NT2/D1 (cell line): ENCODE measurements at places on chromosomes 13 and 19.
A peak's percentile ranks its signal among the peaks of the same experiment; 100 is the strongest.

GRCh38 chr19:40191836-40192646 is 815 bp downstream of the MAP3K10 start:
- no peak for DNase-seq

- DNase-seq, result no peak
Measured at GRCh38 chr13:99009987-99010551, 32.2 kb upstream of the DOCK9 start.

- no peak for DNase-seq
Measured at GRCh38 chr19:33441277-33441699, 67.8 kb downstream of the CEBPG start.

DNA sequence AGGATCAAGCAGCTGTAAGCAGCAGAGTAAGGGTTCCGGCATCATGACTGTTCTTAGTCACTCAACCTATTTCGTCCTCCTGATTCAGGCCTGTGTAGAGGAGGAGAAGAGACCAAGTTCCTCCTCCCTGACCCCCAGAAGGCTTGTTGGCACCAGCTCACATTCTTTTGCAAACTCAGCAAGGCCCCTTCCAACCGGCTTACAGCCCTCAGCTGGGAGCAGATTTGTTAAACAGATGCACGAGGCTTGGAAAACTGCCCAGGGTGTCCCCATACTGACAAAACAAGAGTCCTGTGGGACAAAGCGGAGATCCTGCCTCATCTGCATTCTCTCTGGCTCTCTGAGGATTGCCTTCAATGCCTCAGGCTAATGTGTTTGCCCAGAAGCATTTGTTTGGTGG is 113.2 kb upstream of the SOX21 start:
- peak; percentile 97 for DNase-seq

GRCh38 chr13:39047560-39047959 is 9.3 kb downstream of the NHLRC3 start:
- no peak for DNase-seq

DNA sequence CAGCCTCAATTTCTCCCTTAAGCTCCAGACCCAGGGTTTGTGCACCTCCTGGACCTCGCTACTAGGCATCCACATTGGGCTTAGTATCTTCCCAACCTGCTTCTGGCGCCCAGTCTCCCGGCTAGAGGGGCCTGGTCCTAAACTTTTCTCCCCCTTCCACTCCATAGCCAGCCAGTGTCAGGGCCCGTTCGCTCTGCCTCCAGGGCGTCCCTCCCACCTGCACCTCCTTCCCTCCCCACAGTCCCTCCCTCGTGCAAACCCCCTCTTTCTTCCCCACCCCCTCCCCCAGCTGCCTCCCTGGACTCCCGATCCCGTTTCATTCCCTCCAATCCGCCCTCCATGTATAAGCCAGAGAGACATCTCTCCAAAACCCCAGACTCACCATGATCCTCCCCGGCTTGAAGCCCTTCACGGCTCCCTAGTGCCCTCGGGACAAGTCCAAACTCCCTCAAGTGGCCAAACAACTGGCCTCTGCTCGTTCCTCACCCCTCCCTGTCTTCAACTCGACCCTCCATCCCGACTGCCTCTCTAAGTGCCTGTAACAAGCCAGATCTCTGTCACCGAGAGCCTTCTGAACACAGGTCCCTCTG is 997 bp upstream of the SAMD4B start:
- DNase-seq, result peak; percentile 22

DNA sequence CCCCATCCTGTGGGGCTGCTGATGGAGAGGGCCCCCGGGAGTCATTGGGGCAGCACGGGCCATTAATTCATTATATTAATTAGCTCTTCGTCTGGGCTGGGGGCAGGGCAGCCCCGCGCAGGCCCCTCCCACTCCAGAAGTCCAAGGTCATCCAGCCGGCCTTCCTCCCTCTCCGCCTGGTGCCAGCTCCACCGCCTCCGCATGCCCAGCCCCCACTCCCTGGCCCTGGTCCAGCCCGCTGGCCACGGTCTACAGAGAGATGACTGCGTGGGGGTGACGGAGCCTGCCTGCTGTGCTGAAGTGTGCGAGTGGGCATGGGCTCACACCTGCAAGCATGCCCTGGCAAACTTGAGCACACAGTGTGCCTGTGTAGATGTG is 8.8 kb downstream of the IGLON5 start:
- no peak for DNase-seq

- no peak for DNase-seq
Measured at GRCh38 chr13:76697288-76697687, 188.9 kb downstream of the KCTD12 start.

DNA sequence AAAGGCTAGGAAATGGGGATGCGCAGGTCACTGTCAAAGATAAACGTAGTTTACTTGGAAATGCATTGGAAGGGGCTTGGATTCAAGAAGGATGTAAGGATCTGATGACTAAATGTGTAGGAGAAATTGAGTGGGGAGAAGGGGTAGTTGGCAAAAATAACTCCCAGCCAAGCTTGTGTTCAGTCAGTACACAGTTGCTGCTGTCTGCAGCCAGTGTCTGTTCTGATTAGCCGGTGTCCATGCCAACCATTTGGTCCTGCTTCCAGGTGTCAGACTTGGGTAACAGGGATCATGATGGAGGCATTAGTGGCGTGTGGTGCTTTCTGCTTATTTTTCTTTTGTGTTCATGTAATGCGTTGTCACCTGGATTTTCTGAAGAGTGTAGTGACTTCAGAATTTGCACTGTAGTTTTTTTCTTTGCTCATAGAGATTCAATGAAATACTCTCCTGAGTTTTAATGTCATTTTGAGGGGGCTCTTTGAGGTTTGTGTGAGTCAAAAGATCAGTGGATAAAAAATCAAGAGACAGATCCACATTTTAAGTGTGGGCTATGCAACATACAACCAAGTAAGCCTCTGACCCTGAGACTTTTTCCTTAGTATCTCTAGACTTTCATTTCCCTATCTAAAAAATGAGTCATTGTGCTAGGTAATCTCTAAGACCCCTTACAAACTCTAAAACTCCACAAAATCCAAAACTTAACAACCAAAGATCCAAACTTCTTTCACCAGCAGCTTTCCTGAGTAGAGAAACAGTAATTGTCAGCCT is 103.9 kb downstream of the WDFY2 start:
- no peak for DNase-seq

DNA sequence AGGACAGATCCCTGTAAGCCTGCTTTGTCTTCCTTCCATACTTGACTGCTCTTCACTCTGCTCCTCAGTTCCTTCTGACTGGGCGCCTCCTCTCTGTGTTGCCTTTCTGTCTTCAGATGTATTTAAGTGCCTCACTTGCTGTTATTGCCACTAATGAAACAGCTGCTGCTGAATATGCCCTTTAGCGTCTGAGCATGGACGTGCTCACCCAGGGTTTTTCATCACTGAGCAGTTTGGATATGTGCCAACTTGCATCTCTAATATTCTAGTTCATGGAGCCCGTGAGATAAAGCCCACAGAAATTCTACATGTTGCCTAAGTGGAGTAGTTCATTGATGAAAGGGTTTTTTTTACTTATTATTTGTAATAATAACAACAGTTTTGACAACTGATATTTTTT is 198.2 kb downstream of the MYO16 start:
- DNase-seq, result no peak

GRCh38 chr13:50156140-50156539 is 140.9 kb downstream of the KCNRG start:
- no peak for DNase-seq

DNA sequence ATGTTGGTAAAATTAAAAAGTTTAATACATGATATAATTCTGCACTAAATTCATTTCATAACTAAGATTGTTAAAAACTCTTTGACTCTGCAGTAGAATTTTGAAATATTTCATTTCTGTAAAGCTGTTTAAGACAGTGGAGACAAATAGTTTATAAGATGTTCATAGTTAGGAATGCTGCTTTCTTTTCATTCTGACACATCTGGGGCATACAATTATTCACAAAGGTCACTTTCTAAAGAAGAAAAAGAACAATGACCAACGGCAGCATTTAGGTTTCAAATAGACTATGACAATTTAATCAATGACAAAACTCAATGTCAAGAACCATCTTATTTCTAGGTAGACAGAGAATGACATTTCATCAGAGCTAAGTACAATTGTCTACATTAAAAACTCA is 1422.1 kb downstream of the PCDH9 start:
- no peak for DNase-seq

- DNase-seq, result no peak
Measured at GRCh38 chr13:51999921-52000320, 11.3 kb downstream of the ATP7B start.

DNA sequence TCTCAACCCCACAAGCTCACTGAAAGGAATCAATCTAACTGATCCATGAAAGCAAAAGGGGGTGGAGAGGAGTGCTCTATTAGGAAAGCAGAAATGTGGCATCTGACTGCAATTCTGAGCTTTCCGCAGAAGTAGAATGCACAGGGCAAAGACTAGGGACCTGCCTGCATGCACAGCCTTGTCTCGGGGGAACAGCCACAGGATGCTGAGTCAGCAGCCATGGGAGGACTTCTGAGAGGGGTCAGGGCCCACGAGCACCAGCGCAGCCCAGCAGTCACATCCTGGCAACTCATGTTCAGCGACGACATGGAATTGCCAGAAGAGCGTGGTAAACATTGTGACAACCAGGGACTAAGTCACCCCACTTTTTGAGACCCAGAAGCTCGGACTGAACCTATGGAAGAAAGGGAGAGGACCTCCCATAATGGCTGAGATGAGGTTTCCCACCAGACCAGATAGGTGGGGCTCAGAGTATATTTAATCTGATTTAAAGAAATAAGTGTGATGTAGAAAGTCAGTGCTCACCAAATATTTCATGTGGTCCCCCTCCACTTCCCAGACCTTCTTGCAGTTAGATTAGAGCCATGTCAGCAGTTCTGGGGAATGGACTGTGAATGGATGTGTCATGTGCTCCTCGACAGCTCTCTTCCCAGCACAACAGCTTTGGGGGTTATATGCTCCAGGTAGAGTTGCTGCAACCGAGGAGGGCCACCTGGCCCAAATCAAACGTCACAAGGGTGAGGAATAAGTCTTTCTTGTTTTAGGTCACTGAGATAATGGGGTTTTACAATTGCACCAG is 32.6 kb downstream of the STOML3 start:
- no peak for DNase-seq

- no peak for DNase-seq
Measured at GRCh38 chr13:50511877-50512341, 331.6 kb downstream of the DLEU7 start.

GRCh38 chr19:50759886-50760285 is 10.4 kb upstream of the GPR32 start:
- no peak for DNase-seq

DNA sequence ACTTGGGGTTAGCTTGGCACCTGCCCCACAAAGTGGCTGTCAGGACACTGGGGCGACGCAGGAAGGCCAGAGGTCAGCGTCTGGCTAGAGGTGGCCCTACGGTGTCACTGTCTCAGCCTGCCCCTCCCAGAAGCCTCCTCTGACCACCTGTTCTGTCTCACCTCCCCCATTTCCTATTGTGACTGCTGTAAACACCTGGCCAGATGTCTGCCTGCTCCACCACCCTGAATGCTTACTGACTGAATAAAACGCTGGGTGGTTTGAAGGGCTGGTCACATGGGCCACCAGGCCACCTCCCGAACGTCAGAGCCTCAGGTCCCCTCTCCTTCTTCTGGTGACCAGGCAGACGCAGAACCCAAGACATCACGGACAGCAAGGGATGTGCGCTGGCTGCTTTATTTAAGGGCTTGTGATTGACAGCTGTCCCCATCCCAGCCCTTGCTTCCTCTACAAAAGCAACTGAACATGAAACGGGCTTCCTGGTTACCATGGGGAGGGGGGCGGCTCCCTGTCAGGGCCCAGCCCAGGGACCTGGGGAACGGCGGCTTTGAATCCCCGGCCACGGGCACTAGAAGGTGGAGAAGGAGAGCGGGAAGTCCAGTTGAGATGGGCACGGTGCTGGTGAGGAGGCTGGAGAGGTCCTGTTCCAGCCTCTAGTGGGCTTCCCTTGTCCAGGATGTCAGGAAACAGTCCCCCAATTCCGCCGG is 6.2 kb downstream of the ELOF1 start:
- DNase-seq, result no peak

DNA sequence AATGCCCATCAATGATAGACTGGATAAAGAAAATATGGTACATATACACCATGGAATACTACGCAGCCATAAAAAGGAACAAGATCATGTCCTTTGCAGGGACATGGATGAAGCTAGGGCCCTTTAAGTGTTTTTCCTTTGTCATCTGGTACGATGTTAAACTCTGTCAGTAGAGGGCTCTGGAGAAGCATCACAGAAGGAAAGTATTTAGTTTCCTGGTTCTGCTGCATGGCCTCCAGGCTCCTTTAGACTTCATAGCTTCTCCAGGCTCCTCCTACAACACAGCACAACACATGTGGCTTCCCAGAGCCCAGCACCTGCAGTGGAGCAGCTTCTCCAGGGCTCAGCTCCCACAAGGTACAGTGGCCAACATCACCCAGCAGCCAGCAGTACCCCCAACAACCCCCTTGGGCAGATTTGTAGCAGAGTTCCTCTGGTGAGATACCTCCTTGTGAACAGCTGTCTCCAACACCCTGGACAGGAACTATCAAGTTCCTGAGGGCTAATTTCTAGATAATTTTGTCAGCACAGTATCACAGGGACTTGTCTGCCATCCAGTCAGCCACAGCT is 63.4 kb downstream of the KCTD12 start:
- no peak for DNase-seq

DNA sequence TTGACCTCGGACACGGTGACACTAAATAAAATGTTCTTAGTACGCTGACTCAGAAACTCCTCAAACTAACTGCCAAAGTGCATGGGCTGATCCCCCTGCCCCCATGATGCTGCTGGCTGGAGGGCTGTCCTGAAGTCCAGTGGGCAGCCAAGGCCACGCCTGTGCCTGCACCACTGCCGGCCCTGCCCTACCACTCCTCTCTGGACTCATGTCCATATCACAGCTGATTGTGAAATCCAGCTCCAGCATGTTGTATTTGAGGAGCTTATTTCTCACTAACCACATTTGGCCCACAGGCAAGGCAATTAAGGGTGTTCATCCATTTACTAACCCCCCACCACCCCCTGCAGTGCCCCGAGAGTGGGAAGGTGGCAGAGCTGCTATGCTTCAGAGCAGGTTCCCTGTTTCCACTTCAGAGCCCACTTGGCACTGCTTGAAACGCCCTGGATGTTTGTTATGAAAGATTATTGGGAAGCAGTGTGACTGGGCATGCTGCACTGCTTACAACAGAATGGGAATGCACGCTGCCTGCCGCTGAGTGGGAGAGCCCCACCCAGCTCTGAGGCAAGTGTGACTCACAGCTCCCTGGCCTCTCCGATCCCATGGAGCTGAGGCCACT is 114.0 kb downstream of the UQCRFS1 start:
- DNase-seq, result no peak

DNA sequence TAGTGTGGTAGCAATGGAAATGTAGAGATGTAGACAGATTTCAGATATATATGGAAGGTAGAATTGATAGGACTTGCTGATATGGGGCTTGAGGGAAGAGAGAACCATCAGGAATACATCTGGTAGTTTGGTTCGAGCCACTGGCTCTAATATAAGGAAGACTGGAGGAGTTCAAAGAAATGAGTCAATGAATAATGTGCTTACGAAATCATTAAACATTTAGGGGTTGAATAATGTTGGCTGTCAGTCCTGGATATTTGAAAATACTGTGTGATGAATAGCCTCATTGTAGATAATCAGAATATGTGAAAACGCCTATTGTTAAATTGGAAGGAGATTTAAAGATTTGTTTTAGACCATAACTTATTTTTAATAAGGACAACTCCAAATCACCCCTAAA is 21.6 kb downstream of the SGCG start:
- DNase-seq, result no peak
